NT2/D1 (cell line): ENCODE measurements at places on chromosomes 1 and 21.

DNA sequence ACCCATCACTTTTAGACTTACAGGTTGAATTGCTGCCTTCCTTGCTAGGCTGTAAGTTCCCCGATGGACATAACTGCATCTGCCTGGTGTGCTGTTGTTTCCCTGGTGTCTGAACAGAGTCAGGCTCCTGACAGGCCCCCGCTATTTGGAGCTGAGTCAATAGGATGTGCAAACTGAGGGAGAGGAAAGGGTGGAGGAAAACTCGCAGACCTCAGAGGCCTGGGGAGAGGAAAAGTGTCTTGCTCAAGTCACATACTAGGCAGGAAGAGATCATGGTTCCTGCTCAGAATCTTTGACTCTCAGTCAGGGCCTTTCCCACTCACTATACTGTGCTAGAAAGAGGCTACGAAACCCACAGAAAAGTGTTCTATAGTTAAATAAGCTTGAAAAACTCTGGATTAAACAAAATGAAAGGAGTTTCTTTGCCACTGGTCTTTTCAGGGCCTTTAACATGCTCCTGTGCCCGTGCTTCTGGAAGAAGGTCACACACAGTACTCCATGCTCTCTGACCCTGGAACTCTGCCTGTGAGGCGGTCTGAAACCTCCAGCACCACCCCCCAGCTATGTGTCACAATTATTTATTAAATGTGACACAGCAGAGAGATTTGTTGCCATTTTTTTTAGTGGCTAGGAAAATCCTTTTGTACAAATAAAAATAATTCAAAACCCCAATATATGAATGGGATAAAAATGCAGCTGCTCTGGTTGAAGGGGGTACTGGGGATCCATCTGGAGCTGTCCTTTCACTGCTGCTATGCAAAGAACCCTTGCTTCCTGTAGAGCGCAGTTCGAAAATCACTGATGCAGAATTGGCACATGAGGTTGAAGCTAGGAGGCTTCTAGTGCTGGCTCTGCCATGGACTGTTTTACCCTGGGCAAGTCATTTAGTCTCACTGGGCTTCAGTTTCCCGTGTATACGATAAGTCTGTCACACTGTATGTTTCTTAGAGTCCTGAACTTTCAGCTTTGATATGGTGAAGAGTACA, 20.1 kb upstream of the CDCP2 start:
- DNase-seq, result no peak

- no peak for DNase-seq
Observed at GRCh38 chr1:154851392-154852177, 18.5 kb downstream of the KCNN3 start.

GRCh38 chr1:230299191-230300006, 126.7 kb downstream of the PGBD5 start:
- DNase-seq, result no peak

GRCh38 chr1:67860776-67861175, 27.5 kb upstream of the GNG12 start:
- DNase-seq, result no peak

DNA sequence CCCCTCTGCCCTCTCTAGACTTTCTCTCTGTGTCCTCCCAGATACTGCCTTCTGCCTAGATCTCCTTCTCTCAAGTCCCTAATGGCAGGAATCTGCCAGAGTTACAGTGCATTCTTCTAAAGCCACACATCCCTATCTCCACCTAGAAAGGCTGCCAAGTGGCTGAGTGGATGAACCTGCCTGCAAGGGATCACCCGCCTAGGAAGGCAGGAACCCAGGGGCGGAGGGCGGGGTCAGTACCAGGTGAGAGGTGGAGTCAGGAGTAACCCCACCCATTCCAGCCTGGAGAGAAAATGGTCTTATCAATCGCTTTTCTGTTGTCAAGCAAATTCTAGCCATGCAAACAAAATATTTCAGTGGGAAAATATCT, 60.8 kb downstream of the BCAR3 start:
- DNase-seq, result no peak

GRCh38 chr1:237320890-237321289, 278.9 kb downstream of the RYR2 start:
- no peak for DNase-seq

- no peak for DNase-seq
Observed at GRCh38 chr1:29270929-29271521, 34.7 kb downstream of the PTPRU start.

DNA sequence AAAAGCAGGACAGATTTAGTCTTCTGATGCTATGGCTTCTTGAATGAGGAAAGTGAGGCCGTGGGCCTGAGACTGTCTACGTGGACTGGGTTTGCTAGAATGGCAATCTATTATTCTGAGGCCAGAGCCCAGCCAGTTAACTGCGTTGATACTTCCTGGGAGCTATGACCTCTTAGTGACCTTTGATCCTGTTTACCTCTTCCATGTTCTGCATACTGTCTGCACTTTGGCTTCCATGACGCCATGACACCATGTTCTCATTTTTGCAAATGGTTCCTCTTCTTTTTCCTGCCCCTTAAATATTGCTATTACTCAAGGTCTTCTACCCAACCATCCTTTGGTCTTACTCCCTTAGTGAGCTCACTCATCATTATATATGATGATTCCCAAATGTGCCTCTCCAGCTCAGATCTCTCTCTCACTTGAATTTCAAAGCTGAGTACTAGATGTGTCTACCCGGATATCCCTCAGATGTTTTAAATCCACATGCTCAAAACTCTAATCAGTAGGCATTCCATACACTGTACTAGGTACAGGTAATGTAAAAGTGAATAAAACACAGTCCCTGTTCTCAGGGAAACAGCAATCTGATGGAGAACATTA, 66.1 kb upstream of the ATP1A1 start:
- DNase-seq, result no peak

GRCh38 chr21:28543975-28544374, 448.7 kb downstream of the LTN1 start:
- no peak for DNase-seq

GRCh38 chr1:35359995-35360394, 91.5 kb downstream of the ZMYM4 start:
- DNase-seq, result no peak

GRCh38 chr1:46372431-46372830, 21.7 kb upstream of the FAAH start:
- no peak for DNase-seq

- no peak for DNase-seq
Observed at GRCh38 chr1:57019236-57019839, 53.5 kb upstream of the C8B start.

DNA sequence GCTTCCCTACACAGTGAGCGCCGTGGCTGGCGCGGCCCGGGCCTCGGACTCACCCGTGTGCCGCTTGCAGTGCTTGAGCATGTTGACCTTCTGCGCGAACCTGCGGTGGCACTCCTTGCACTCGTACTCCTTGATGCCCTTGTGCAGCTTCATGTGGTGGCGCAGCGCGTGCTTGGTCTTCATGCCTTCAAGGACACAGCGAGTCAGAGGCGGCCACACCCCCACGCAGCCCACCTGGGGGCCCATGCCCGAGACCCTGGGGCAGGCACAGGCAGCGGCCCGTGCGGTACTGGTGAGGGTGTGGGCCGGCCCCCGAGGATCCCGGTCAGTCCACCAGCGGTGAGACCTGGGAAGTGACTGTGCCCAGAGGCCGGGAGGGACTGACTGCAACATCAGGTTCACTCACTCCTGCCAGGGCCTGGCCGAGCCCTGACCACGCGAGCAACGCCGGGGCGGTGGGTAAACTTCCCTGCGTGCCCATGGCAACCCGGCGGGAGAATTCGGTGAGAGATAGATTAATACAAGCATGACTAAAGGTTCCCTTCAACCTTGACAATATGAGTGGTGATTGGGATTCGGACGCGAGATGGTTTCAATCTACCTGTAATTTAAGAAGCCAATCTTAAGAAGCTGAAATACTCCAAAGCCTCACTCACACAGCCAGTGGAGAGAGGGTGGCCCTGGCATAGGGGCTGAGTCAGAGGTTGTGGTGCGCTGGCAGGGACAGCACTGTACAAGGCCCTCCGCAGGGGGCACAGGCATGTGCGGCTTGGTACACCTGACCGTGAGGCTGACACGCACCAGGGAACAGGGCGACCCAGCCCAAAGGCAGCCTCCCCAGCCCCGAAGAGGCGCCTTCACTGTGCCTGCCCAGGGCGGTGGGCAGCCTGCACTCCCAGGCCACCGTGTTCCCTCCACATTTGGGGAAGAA, 49.1 kb upstream of the RIPK4 start:
- DNase-seq, result no peak

DNA sequence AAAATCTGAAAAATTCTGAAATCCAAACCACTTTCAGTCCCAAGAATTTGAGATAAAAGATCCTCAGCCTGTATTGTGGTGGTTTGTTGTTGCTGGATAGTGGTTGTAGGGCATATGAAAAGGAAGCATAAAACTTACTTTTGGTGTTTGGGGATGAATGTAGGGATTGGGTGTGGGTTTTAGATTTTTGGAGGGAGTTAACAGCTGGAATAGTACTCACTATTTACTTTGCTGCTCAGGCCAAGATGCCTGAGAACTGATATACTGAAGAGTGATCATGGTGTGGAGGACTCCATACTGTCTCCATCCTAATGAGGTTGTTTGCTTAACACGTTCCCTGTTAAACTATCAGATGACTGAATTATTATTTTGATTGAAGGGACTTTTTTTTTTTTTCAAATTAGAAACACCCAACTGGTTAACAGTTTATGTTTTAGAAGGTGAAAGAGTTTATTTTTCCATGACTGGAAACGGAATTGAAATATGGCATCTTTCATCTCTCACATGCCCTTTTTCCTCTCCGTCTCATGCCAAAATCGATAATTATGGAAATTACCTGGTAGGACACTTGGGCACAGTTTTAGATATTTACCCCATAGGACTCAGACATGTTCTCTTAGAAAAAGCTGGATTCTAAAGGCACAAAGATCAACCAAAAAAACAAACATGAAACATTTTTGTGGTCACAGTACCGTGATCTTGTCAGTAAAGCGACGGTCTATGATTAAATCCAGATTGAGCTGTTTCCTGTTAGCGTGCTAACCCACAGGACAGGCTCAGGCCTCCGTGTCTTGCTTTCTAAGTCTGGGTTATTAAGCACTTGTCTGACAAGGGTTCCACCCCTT, 37.3 kb downstream of the RGL1 start:
- no peak for DNase-seq

DNA sequence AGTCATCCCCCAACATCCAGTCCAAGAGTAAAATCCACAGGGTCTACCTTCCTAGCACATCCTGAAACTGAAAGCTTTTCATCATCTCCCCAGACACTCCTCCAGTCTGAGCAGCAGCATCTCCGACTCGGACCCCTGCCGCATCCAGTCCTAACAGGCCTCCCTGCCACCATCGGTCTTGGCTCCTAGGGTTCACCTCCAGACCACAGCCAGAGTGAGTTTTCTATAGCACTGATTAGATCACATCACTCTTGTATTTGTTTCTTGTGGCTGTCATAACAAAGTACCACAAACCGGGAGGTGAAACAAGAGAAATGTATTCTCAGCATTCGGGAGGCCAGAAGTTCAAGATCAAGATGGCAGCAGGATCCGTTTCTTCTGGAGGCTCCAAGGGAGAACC, 187.8 kb downstream of the TOMM20 start:
- no peak for DNase-seq

GRCh38 chr1:75707191-75707590, 17.3 kb upstream of the ACADM start:
- DNase-seq, result no peak

DNA sequence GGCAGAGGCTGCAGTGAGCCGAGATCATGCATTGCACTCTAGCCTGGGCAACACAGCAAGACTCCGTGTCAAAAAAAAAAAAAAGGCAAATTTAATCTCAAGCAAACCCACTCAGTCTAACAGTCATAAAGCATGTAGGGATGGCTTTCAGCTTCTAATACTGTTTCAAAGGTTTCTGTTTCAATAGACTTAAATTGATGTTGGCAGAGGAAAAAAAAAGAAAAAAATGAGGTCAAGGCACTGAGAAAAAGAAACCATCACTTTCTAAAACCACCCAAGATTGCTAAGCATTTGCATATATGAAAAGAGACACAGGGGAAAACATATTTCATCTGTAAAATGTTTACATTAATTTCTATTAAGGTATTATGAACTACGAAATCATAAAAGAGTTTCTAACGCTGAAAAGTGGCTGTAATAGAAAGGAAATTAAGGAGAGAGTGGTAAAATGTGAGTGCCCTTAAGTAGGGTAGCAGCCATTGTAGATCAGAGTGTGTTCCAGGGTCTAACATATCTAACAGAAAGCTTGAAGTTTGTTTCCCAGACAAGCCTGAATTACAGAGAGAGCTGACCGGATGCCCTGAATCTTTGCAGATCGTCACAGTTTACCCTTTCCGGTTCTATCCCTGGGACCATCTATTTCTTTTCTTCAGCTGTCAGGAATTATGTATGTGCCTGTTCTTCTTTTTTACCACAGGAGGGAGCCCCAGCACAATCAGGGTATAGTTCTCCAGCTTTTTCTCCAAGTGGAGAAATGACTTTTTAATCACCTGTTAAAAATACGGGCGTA, 70.0 kb downstream of the PLD5 start:
- DNase-seq, result peak; percentile 72

- DNase-seq, result no peak
Observed at GRCh38 chr1:154492115-154492514, 9.9 kb upstream of the TDRD10 start.

DNA sequence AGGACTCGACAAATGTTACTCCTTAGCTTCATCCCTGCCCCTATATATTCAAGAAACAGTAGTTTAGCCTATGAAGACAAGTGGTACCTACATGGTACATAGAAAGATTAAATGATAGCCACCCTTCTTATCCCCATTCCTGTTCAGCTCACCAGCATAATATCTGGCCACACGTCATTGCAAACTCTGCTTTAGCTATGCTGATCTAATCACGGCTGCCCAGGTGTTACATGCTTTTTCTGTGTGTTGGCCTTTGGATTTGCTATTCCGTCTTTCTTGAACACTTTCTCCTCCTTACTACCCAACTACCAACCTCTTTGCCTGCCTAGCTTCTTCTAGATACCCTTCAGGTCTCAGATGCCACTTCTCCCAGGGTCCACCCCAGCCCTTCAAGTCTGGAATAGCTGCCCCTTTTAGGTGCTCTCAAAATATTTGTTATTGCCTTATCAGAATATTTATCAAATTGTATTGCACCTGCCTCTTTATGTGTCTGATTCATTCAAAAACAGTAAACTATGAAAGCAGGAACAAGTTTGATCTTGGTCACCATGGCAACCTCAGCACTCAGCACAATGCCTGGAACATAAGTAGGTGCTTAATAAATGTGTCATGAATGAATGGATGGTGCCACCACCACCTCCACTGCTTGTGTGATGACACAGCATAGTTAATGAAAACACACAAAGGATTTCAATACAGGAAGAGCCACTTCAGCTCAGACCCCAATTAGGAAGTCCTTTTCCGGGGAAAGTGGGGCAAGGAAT, 11.4 kb upstream of the DNASE2B start:
- DNase-seq, result no peak

- no peak for DNase-seq
Observed at GRCh38 chr1:114756009-114756892, 1.5 kb downstream of the CSDE1 start.

GRCh38 chr1:41726899-41727748, 191.6 kb downstream of the HIVEP3 start:
- no peak for DNase-seq

GRCh38 chr1:87555366-87555765, 226.7 kb downstream of the LMO4 start:
- no peak for DNase-seq

GRCh38 chr1:240608707-240609106, 3.2 kb downstream of the GREM2 start:
- DNase-seq, result no peak

- DNase-seq, result no peak
Observed at GRCh38 chr1:169886931-169887330, 6.8 kb downstream of the SCYL3 start.
